ENCODE measurements at places on chromosomes 1 and 21.

GRCh38 chr1:1959840-1960479 is 40.9 kb upstream of the TMEM52 start:
- peak; percentile 90 for DNase-seq

DNA sequence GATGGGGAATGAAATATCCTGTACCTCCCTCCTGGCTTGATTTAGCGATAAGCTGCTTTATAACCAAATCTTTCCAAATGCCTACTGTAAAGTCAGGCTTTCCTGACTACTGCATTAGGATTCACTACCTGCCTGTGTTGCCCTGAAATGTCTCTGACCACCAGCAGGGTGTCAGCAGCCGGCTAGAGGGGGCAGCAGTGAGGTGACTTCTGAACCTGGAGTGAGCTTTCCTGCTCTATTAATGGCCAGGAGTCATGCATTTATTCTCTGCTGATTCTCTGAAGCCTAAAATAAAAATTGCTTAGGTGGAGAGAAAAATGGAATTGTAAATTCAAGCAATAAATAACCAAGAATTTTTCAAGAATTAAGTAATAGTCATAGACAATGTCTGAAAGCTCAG is 2.5 kb downstream of the BACE2 start:
- DNase-seq: peak; percentile 35

- DNase-seq: no peak
Observed at GRCh38 chr1:180026556-180026955, 71.9 kb downstream of the CEP350 start.

DNA sequence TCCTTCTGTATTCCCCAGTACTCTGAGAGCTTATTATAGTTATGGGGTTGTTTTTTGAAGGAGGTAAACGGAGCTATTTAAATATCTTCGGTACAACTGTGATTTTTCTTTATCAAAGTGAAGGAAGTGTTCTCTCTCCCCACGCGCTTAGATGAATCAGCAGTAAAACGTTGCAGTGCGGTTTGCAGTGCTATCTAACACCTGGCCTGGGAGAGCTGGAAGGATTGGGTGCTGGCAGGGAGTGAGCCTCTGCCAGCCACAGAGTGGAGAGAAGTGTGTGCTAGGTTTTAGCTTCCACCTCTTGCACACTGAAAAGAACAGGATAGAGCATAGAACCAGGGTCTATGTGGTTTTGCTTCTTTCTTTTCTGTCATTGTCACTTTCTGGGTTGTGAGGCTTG is 165.9 kb downstream of the SDCCAG8 start:
- DNase-seq: no peak

- no peak for DNase-seq
Observed at GRCh38 chr1:21657456-21658190, 11.5 kb downstream of the RAP1GAP start.

DNA sequence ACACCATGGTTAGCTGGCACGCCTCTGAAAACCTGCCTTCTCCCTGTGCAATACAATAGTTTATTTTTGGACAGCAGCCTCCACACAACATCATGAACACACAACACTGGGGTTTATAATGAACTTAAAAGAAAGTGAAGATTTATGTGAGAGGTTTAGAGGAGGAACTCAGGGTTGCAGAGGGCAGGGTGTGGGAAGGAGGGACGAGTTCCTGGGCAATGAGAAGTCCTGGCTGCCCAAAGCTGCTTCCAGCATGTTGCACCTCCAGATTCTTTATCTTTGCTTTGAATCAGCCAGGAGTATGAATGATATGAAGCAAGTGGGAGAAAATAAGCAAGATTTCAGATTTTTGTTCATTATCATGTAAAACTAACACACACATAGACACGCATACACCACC is 11.3 kb upstream of the LRRC8D start:
- DNase-seq: no peak

GRCh38 chr1:233730380-233730779 is 116.5 kb downstream of the KCNK1 start:
- no peak for DNase-seq

GRCh38 chr1:200029035-200029821 is 1.7 kb downstream of the NR5A2 start:
- DNase-seq: no peak

- no peak for DNase-seq
Observed at GRCh38 chr1:14794906-14795305, 196.4 kb downstream of the KAZN start.

- no peak for DNase-seq
Observed at GRCh38 chr1:35882586-35882944, 444 bp upstream of the AGO1 start.

DNA sequence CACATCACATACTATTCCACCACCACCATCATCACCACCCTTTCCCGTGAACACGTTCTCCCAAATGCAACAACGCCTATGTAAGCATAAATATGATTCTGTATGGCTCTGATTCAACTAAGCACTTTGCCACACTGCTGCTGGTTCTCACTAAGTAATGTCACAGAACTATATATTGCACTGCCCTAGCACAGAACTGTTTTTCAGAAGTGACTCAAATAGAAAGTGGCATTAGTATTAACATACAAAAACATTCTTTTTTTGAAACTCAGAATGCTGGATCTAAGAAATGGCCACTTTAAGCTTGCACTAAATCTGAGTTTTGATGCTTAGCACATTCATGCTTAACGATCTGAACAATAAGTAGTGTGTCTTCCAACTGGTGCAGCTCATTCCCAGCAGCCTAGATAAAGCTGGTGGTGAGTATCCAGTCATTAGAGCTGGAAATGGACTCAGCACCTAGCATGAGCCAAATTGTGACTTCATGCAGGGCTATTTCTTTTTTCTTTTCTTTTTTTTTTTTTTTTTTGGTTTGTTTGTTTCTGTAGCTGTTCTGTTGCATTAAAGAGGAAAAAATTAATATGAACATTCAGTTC is 46.2 kb upstream of the ZC3H11B start:
- no peak for DNase-seq

GRCh38 chr1:201487742-201488141 is 18.8 kb upstream of the PHLDA3 start:
- DNase-seq: no peak

DNA sequence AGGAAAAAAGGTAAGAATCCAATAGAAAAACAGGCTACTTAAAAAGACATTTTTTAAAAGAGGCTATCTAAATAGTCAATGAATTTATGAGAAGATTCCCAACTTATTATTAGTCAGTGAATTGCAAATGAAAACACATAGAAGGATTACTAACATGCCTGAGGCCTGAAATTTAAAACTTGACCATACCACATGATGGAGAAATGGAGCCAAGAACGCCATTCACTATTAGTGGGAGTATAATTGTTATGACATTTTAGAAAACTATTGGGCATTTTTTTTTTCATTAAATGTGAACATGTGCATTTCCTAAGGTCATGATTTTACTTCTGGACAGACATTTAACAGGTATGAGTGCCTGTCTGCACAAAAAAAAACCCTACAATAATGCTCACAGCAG is 24.8 kb upstream of the OR2B11 start:
- no peak for DNase-seq

DNA sequence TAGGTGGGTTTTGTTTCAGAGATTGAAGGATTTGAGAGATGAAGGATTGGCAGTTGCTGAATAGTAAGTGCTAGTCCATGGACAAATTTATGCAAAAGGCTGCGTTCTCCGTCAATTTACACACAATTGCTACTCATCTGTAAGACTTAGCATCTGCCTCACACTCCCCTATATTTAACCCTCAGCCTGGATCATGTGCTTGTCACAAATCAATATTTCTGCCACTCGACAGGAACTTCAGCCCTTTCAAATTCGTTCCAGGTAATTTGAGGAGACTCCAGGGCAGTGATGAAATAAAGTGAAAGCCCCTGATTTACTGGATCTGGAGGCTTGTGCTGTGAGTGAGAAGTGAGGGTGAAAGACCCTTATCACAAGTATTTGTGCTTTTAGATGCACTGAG is 105.6 kb upstream of the UBE2U start:
- no peak for DNase-seq

DNA sequence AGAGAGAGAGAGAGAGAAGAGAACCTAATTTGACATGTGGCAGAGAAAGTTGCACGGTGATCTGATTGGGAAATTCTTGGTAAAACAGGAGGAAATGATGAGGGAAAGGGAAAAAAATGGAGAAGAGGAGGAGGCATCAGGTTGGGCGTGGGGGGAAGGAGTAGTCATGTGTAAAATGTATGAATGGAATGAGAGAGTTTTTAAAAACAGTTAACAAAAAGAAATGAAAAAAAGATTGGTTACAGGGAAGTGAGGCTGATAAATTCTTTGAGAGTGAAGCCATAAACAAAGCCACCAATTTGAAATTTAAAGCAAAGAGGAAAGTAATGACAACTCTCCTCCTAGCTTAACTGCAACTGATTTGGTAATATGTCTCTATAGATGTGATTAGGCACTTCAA is 409.2 kb downstream of the USH2A start:
- DNase-seq: no peak

DNA sequence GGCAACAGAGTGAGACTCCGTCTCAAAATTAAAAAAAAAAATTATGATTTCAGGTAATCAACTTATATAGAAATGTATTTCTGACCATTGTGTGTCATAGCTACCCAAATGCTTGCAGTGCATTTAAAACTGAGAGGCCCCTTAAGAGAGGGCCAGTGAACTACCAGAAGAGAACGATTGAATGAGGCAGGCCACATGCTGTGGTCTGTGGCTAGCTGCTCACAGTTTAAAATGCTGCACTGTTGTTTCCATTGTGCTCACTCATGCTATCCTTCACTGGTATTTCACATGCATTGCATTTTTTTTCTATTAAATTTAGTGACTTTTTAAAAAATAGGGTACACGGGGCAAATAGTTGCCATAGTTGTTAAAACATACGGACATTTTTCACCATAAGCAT is 26.0 kb downstream of the CHML start:
- DNase-seq: no peak

DNA sequence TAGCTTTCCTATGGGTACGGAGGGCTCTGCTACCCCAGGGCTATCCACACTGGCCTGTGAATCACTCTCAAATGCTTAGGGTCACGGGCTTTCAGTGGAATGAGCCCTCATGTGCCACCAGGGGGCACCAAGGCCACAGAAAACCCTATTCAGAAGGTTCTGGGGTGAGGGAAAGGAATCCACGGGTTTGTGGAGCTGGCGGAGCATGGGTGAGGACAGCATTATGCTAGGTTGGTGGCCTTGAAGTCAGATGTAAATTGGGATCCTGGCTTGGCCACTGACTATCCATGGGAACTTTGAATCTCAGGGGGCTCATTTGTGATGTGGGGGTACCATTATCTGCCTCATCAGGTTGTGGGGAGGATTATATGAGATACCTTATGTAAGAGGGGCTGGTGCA is 5.1 kb upstream of the LAMTOR5 start:
- DNase-seq: peak; percentile 44

- no peak for DNase-seq
Observed at GRCh38 chr21:29676395-29676794, 263.4 kb downstream of the GRIK1 start.

DNA sequence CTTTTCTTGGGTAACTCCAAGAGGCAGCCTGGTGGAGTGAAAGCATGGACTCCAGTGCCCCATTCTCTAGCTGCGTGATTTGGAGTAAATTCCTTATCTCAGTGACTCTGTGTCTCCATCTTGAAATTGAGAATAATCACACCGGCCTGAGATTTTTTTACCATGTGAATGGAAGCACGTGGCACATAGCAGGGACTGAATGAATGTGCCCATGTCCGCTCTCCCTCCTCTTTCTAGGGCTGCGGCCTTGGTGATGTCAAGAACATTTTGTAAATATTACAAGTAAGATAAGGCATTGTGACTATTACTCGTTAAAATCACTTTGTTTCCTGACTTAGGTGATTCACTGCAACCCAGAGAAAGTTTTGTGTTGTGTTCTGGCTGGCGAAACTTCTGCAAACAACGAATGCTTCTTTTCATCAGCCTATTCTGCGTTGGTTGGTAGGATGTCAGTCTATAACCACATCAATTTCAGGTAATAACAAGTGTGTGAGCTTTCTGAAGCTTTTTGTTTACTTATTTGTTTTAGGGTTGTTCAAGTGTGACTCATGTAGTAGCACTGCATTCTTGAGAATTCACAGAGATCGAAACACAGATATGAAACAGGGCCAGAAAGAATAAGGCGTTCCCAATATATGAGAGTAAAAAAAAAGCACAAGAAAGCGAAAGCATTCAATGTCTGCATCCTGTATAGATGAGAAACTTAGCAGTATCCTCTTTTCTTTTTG is 135.7 kb upstream of the SLC45A1 start:
- DNase-seq: no peak

DNA sequence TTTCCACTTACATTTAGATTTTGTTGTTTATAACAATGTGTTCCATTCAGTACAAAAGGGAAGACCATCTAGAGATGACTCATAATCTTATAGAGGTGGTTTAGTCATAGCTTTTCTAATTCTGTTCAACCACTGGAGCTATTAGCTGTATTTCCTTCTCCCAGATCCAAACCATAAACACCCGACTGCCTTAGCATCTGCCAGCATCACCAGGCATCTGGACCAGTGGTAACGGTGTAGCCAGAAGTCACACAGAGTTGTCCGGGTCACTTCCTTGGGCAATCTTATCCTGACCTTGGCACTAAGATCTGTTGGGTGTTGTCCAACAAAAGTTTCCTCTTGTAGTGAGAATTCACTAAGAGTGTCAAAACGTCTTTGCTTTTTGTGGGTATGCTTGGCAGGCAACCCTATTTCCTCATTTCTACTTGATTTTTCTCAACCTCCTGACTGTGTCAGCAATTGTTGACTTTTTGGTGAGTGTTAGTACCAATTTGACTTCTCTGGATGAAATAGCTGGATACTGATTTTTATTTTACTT is 372.1 kb upstream of the B3GALT2 start:
- peak; percentile 27 for DNase-seq

GRCh38 chr1:186326009-186326408 is 49.0 kb downstream of the TPR start:
- DNase-seq: no peak

DNA sequence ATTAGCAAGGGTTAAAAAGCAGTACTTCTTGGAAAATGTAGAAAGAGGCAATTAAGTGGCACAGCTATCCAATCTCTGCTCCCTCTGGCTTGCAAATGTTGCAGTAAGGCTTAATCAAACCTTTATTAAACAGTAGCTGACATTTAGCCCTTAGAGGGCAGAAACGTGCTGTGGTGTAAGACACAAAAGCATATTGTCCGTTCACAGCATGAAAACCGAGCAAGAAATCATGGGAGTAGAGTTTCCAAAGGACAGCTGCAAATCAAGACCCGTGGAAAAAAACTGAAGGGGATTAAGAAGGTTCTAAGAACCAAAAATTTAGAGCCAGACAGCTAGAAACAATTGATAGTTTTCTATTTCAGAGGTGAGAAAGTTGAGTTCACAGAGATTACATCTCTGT is 13.1 kb downstream of the ZP4 start:
- no peak for DNase-seq

DNA sequence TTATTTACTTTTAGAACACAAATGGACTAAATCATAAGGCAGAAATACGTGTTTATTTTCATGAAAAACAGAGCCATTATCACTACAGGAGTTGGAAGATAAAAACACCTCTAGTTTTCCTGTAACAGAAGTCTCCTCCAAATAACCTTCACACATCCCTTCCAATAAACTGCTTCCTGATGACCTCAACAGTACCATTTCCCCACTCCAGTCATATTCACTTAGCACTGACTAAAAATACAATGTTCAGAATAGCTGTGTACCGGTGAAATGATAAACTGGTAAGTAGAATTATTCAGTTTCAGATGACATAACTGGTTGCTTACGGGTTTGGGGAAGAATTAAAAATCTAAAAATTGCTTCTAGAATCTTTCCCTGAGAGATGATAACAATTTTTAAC is 137.9 kb downstream of the DENND1B start:
- DNase-seq: no peak

All from breast epithelium (tissue), 4 donors.